ENCODE measurements at places on chromosomes 6 and 20.

DNA sequence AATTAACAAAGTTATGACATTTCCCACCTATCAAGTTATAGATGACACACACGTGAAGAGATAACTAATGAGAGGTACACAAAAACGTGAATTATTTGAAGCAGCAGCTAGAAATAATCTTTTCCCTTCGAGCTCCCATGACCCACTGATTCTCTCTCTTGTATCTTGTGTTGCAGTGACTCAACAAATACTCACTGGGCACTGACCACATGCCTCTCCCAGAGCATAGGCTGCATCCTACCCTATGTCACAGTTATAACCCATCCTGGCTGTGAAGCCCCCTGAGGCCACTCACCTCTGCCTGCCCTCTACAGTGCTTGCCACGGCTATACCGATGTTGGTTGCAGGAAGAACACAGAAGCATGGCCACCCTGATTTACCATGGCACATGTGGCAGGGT lies 91.8 kb downstream of the INSM1 start:
- DNase-seq = no peak

DNA sequence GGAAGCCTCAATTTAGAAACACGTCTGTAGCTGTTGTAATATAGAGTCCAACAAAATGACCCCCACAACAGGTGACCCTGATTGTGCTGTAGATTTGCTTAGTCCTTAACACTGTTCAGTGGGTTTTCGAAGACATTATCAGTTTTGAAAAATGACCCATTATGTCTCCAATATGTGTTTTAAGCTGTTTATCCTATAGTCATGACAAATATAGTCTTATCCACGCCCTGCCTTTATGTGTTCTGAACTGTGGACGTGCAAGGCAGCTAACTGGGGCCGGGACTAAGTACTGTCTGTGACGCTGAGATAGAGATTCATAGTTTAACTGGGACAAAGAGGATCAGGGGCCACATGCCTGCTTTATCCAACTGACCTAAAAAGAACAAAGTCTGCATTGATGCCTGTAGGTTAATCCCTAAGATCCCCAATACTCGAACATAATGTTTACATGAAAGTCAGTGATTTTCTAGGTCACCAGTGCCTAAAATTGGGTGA lies 192.4 kb downstream of the CD83 start:
- no peak for DNase-seq

DNA sequence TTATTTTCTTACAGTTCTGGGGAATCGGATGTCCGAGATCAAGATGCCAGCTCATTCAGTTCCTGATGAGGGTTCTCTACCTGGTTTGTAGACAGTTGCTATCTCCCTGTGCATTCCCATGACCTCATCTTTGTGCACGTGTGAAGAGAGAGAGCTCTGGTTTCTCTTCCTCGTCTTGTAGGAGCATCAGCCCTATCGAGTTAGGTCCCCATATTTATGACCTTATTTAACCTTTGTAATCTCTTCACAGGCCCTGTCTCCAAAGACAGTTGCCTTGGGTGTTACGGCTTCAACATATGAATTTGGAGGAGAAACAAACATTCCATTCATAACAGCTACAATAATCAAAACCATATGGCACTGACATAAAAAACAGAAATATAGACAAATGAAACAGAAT lies 455.3 kb downstream of the HACE1 start:
- DNase-seq = no peak

- DNase-seq = no peak
Observed at GRCh38 chr20:62485062-62485700, 9.4 kb upstream of the GATA5 start.

DNA sequence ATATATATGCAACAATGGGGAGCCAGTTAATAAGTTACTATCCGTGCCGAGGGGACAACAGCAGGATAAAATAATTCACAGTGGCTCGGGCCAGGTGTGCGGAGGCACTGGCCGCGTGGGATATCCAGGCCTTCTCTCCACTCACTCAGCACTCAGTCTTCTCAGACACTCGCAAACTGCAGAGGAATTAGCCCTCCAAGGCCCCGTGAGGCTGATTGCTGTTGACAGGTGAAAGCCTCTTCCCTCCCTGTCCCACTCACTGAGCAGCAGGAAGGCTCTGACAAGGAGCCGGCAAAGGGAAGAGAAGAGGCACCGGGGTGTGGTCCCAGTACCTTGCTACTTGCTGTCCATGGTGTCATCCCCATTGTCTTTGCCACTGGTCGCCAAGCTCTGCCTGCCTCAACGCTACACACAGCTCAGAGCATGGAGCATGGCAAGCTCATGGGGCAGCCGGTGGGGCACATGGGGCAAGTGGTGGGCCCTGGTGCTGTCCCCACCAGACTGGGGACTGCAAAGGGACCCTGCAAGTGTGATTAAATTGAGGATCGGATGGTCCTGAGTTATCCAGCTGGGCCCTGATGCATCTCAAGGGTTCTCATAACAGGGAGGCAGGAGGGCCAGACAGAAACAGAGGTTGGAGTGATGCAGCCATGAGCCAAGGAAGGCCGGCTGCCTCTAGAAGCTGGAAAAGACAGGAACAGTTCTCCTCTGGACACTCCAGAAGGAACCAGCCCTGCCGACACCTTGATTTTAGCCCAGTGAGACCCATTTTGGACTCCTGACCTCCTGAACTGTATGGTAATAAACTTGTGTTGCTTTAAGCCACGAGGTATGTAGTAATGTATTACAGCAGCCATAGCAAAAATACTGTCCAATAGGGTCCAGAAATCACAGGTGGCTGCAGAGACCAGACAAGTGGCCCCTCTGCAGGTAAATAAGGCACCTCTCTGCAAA lies 119.7 kb downstream of the PSMB1 start:
- DNase-seq = no peak

DNA sequence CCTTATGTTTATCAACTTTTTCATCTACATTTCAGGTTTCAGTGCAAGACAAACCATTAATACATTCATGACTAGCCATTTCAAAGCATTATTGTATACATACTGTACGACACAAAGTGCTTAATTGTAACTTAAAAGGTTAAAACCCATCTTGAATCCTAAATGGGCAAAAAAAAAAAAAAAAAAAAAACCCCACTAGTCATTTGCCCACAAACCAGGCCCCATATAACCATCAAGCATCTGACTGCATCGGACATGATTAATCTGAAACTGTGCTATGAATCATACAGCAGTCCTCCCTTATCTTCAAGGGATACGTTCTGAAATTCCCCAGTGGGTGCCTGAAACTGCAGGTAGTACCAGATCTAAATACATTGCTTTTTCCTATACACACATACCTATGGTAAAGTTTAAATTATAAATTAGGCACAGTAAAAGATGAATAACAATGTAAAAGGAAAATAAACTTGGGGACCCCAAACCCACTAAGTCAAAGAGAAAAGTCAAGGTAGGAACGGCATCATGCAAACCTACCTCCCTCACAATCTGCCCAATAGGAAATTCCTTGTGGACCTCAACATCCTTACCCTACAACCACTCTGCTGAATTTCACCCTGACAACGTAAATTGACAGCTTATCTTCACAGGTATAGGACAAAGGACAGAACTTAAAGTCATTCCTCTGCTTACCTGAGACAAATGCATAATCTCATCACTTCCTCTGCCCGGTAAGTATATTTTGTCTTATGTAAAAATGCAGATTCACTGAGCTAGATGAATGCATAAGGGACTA lies 14.3 kb downstream of the B4GALT5 start:
- DNase-seq = no peak

DNA sequence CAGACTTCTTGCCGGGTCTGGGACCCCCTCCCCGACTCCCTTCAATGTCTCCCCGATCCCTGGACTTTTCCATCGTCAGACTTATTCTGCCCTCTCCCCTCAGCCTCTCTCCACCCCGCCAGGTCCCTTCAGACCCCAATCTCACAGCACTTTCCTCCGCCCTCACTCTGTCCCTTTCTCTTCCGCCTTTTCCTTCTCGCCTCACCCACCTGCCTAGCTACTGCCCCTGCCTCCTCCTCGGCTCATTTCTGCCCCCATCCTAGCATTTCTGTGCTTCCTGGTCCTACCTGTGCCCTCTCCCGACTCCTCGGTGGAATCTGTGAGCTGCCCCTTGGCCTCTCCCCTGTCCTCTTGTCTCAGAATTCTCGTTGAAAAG lies 616 bp downstream of the CHMP4B start:
- DNase-seq = no peak

DNA sequence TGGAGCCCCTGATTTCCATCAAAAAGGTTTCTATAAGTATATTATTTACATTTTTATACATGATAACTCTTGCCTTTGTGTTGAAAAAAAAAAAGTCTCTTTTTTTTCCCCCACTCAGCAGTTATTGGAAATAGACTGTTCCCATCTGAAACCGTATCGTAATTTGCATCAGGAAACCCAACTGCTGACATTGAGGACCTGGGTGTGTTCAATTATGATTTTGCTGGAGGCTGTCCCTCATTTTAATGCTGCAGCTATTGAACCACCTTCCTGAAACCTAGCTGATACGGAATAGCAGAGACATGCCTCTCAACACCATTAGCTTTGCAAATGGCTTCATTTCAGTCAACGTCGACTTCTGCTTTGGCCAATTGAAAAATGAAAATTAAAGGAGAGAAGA lies 98.9 kb downstream of the ZNF217 start:
- DNase-seq = no peak

GRCh38 chr6:38527371-38527770 lies 112.4 kb downstream of the BTBD9 start:
- no peak for DNase-seq

DNA sequence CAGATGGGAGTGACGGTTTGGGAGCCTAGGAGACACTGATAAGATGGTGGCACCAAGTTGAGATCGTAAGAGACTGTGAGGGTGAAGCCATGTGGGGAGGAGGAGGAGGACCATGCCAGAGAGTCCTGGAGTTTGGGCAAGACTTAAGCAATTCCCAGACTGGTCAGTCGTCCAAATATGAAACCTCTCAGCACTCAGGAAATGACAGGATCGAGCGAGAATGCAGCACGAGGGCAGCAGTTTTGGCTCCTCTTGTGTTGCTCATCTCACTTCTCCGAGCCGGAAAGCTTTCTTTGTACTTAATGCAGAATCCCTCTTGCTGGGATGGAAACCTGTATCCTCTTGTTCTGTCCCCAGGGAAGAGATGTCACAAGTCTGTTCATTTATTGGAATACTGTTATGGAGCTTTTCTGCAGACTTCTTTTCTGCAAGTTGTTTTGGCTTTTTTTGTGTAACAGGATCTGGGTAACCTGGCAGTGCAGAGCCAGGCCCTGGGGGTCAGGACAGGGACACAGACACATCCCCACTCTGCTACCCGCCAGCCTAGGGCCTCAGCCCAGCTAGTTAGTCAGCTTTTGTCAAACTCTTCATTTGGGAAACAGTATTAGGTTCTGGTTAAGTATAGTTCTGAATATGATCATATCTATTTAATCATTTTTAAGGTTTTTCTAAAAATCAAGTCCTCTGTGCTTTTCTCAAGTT lies 34.3 kb downstream of the FNDC1 start:
- DNase-seq = no peak

DNA sequence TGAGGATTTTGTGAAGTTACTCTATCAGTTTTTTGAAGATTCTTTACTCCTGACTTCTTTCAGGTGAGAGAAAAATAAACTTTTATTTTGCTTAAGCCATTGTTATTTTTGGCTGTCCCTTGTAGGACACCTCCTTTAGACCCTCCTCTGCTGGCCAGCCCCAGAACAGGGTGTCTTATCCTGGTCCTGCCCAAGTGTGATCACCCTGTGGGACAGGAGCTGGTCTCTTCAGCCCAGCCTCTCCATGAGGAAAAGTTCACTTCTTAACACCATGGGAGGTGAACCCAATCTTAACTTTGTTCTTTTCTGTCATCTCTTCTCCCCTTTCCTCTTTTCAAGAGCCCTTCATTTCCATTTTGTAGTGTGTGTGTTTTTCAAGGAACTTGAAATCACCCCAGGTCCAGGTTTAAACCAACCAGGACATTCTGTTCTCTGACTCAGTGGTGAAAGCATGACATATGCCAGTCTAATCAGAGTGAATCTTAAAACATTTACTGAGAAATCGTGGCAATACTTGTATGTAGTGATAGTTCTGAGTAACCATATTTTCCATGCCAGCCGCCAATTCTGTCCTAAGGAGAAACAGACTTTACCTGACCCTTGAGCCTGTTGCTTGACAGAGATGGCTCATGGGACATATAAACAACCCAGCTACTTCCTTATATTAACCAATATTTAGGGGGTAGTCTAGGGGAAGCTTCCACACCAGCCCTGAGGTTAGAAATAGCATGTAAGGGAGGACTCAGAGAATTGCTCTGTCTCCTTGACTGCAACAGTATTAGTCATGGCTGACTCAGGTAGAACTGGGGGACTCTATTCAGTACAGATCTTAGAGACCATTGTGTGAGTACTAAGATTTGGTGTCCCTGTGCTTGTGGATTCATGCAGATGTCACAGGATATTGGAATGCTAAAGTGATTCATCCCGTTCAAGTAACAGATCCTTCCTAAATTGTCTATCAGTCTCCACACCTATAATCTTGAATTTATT lies 48.8 kb downstream of the FLRT3 start:
- DNase-seq = no peak

DNA sequence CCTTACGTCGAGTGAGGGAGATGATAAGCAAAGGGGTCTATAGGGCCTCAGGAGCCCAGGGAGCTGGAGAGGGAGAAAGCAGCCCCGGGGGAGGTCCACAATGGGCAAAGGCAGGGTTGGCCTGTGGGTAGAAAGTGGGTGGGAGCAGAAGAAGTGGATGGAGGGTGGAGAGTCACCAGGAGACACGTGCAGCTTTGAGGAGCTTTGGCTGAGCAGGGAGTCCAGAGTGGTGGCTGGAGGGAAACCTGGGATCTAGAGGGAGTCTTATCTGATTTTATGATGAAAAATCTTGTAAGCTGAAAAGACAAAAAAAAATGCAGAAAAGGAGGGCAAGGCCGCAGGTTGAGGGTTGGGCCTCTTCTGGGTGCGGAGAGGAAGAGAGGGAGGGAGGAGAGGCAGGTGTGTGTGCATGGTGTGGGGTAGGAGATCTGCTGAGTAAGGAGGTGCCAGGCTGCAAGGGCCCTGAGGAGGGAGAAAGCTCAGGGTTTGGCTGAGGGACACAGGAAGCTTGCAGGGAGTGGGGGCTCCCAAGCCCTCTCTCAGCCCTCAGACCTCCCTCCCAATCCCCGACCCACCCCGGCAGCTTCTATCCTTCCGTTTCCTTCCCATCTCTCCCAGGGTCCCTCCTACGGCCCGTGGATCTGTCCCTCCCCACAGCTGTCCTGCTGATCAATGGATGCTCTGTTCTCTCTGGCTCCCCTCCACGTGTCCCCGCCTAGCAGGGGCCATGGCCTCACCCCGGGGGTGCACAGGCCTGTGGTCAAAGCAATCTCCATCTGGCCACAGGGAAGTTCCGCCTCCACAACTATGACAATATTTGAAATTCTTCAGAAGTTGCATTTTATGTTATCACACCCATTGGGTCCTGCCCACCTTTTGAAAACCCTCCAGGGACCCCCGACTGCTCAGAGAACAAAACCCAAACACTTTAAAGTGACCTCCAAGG lies 17.1 kb upstream of the BPI start:
- DNase-seq = no peak

DNA sequence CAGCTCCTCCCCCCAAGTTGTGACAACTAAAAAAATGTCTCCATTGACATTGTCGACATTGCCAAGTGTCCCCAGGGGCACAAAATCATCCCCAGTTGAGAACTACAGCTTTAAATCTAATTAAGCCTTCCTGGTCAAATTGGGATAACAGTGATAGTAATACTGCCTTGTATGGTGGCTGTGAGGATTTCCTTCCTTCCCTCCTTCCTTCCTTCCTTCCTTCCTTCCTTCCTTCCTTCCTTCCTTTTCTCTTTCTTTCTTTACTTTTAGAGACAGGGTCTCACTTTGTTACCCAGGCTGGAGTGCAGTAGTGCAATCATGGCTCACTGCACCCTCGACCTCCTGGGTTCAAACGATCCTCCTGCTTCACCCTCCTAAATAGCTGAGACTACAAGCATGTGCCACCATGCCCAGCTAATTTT lies 29.5 kb upstream of the ARFGEF2 start:
- no peak for DNase-seq
